ENCODE measurements at places on chromosomes 16 and 17.
A peak's percentile ranks its signal among the peaks of the same experiment; 100 is the strongest.

DNA sequence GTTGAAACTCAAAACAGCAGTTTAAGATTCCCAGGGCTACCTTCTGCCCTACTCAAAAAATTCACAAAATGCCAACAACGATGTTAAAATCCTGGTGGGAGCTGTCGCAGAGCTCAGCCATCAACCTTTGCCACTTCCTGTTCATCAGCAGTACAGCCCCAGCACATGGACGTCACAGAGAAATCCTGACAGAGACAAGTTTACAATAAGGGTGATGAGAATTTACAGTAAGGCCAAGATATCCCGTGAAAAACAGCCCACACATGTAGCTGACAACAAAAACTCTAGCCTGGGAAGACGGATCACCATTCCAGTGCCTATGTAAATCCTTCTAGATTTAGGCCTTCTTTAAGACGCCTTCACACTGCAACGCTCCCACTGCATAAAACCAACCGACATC, 18.8 kb downstream of the USP22 start:
- DNase-seq: no peak

- DNase-seq: no peak
These were observed 52.8 kb downstream of the TOX3 start for GRCh38 chr16:52494145-52494544.

DNA sequence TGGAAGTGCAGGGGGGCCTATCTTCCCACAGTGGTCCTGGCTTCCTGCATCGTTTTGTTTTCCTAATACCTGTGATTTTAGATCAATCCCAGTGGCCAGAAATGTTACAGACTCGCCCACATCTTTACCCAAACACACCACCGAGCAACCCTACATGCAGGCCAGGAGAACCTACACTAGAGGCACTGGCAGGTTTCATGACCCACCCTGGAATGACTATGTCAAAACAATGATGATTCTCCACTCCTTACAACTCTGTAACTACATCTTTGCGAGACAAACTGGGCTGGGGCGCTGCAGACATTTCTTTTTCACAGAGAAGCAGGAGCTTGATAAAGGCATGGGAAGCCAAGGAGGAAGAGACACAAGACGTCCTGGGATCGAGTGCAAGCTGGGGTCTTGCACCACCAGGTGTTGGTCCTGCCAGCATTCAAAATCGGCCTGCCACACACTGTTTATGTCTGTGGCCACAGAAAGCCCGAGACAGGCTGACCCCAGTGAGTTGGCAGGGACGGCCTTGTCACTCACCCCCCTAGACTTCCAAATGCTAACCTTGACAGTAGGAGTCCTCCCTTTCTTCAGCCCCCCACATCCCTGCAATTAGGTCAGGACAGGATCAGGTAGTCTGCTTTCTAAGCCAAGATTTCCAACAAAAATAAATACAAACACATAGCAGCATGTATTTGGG, 32.5 kb downstream of the UBE2O start:
- DNase-seq: no peak

GRCh38 chr17:39787743-39788484, 50.2 kb downstream of the GRB7 start:
- no peak for DNase-seq

DNA sequence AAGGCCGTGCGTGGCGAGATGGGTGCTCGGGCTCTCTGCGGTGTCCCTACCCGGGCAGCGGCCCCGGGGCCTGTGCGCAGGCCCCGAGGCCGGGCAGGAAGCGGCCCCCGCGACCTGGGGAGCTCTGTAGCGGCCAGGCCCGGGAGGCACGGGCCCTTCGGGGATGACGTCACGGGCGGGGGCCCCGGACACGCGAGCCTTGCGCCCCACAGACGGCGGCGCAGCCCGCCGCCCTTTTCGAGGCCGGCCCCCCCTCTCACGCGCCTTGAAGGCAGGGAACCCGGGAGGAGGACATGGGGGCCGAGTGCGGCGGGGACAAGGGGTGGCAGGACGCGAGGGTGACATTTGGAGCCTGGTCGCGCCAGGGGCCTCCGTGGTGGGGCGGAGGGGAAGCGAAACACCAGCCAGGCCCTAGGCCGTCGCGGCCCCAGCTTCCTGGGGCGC, 1.1 kb downstream of the RAI1 start:
- DNase-seq: no peak

GRCh38 chr17:35735036-35735805, 3.8 kb downstream of the RASL10B start:
- no peak for DNase-seq

- DNase-seq: peak; percentile 42
These were observed 2.3 kb downstream of the GP1BA start for GRCh38 chr17:4934173-4934979.

DNA sequence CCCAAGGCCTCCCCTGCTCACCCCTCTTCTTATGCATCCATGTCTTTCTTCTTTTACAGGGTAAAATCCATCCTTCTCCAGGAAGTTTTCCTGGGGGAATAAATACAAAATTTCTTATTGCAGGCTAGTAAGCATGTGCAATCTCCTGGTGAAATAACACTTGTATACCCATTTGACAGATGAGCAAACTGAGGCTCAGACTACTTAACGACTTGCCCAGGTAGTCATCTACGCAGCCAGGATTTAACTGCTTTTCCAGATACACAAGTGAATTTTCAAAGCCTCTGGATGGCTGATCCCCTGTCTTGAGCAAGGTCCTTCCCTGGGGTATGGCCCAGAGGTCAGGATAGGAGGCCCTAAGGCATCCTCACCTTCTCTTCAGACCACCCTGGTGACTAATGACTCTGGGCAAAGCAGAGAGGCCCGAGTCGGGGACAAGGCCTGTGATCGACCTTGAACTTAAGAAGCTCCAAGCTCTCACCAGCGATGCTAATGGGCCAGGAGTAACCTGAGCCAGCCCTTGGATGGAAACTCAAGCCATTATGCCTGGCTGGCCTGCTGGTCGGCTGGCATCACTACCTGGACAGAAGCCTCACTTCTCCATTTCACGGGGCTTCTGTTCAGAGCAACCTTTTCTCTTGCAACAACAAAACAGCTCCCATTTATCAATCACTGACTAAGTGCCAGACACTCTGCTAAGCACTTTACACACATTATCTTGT, 33.1 kb downstream of the ZNF423 start:
- no peak for DNase-seq

DNA sequence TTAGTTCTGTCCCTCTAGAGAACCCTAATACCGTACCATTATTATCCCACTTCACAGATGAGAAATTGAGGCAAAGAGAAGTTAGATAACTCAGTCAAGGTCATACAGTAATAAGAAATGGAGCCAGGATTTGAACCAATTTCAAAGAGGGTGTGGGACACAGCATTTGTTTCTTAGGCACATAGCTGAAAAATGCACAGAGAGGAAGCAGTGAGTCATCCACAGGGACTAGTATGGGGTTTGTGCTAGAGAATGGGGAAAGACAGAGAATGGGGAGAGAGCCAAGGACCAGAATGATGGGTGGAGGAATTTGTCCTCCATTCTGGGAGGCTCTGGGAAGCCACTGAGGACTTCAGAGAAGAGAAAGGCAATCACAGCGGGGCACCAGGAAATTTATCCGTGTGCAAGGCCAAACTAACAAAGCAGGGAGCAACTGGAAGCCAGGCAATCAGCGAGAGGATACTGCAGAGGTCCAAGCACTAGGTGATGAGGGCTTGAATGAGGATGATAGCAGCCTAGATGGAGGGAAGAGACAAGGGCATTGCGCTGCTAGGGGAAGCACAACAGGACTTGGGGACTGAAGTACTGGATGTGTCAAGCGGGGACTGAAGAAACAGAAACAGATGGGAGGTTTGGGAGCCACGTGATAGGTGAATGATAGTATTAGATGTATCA, 78.1 kb upstream of the ZFHX3 start:
- DNase-seq: peak; percentile 85

DNA sequence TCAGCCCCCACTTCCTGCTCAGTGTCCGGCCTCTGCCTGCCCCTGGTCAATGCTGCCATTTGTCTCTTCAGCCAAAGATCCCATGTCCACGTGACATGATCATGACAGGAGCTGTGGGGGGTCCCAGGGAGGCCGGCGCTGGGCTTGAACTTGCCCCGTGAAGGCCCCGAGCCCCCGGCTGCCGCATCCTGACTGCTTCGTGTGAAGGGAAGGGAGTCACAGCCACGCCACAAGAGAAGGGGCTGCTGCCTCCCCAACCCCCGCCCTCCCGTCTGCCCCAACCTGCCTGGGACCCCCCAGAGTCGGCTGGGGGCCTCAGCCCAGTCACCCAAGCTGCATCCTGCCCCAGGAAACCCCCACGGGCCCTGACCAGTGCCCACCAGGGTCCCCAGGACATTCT, 14.3 kb upstream of the SSTR5 start:
- no peak for DNase-seq

DNA sequence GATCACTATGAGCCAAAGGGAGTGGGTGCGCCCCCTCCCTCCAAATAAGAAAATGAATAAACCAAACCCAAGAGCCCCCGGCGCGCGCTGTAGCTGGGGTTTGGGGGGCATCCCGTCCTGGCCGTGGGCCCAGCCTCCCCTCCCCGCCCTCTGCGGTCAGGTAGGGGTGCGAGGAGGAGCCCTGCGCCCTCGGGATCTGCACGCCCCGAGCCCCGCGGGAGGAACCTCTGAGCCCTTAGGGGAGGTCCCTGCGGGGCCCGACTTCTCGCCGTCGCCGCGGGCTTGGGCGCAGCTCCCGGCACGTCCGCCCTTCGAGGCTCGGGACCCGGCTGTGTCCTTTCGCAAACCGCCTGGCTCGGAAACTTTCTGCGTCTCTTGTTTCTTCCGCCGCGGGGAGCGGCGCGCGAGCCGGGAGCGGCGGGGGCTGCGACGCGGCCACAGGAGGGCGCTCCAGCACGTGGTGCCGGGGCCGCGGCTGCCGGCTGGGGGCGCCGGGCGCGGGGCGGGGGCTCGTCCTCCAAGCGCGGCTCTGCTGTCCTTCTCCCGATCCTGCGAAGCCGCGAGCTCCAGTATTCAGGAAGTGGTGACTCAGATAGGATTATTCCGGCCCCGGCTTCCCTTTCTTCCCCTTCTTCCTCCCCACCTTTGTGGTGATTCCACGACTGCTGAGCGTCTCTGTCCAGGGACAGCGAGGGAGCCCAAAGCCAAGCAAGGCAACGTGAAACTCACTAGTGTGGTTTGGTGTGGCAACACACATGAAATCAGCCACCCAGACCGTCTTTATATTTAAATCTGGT, 1.6 kb downstream of the PITPNC1 start:
- DNase-seq: peak; percentile 81

DNA sequence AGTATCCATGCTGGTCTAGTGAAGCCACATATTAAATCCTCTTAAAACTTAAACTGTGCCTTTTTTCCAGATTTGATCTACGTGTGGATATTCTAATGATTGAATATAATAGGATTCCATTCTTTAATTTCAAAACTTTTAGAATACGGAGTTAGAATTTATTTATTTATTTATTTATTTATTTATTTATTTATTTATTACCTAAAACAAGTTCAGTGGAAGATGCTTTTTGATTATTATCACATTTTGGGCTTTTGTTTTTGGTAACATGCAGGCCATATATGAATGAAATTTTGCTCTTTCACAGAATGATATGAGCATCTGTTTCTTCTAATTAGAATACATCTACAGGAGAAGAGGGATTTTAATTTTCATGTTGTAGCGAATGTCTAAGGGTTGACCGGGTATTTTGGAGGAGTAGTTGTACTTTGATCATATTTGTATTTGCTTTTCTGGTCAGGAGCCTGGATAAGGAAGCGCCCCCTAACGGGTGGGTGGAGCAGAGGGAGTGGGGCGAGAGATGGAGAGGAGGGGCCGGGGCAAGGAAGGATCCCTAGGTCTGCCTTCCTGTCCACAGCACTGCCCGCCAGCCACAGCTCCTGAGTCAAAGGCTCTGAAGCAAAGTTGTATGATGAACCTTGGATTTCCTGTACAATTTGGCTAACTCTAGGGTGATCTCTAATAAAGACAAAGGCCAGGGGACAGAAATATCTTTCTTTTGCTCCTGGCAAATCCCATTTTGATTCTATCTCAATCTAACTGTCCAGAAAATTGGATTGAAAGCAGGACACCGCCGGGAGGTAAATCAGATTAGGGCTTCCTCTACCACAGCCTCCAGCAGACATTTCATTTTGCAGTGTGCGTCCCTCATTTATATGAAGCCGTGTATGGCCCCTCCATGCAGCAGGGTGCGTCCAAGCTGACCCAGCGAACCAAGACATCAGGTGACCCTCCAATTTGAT, 149.1 kb downstream of the PRKCA start:
- no peak for DNase-seq

- peak; percentile 47 for DNase-seq
These were observed 1.2 kb downstream of the DYNLL2 start for GRCh38 chr17:58084317-58084981.

DNA sequence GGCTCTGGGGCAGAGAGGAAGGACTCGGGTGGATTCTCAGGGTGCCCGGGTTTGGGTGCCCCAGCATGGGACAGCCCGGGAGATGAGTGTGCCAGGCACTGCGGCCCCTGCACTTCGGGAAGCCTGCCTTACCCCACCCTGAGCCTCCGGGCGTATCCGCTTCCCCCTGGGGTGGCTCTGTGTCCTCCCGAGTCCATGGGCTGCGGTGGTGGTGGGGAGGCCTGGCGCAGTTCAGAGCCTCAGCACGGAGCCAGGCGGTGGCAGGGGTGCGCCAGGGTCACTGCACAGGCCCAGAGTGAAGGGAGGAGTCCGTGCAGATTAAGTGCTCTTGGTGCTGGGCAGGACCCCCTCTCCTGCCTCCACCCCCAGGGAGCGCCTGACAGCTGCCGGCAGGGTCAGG, 20.7 kb downstream of the MYBBP1A start:
- no peak for DNase-seq

DNA sequence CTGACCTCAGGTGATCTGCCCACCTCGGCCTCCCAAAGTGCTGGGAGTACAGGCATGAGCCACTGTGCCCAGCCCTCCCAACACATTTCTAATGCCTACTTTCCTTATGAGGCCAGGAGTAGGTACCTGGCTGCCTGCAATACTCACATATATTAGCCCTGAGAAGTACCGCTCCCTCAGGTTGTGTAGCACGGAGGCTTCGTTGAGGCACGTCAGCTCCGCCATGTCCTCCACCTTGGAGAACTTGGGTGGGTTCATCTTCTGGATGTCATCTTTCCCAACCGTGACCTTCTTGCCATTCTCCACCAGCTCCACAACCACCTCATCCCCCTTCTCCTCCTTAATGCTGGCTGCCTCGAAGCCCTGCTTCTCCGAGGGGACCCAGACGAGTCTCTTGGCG, 19.1 kb downstream of the MYH11 start:
- DNase-seq: no peak

Measured in MCF 10A (cell line).